ENCODE measurements at places on chromosomes 13 and 19.

DNA sequence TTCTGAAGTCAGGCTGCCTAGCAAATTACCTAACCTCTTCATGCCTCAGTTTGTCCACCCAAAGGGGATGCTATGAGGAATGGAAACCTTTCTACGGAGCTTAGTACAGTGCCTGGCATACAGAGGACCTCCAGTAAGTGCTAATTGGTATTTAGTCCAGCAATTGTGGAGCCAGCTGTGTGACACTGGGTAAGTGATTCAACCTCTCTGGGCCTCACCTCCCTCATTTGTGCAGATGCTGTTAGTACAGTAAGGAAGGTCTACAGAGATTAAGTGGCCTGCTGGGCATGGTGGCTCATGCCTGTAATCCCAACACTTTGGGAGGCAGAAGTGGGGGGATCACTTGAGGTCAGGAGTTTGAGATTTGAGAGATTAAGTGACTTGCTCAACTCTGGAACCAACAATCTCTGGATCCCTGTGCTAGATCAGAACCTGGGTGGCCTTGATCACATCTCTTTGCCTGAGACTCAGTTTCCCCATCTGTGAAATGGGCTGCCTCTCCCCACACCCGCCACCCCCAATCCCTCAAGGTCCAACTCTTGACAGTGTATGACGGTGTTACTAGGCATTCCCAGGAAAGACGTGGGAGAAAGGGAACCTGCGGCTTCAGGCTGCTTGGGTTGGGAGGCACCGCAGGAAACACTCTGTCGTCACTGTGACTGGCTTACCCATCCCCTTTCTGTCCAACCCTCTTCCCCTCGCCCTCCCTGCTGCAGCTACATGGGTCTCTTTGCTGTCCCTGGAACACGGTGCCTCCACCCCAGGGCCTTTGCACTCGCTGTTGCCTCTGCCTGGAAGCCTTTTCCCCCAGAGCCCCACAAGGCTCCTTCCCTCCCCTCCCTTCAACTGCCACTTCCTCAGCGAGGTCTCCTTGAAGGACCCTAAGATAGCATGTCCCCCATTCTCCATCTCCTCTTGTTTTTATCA lies 18.3 kb downstream of the PRKD2 start:
- no peak for DNase-seq

DNA sequence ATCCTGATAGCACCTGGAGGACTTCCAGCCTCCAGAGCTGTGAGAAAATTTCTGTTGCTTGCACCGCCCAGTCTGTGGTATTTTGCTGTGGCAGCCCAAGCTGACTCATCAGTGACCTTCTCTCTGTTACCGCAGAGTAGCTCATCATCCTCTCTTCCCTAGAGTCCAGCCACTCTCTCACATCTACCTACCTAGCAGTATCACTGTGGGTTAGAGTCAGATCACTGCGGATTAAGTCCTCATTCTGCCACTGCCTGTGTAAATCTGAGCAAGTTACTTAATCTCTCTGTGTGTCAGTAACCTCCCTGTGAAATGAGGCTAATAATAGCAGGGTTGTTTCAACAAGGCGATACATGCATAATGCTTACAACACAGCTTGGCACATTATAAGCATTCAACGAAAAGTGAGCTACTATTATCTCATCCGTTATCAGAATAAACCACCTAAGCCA lies 40.3 kb upstream of the USPL1 start:
- DNase-seq = no peak

DNA sequence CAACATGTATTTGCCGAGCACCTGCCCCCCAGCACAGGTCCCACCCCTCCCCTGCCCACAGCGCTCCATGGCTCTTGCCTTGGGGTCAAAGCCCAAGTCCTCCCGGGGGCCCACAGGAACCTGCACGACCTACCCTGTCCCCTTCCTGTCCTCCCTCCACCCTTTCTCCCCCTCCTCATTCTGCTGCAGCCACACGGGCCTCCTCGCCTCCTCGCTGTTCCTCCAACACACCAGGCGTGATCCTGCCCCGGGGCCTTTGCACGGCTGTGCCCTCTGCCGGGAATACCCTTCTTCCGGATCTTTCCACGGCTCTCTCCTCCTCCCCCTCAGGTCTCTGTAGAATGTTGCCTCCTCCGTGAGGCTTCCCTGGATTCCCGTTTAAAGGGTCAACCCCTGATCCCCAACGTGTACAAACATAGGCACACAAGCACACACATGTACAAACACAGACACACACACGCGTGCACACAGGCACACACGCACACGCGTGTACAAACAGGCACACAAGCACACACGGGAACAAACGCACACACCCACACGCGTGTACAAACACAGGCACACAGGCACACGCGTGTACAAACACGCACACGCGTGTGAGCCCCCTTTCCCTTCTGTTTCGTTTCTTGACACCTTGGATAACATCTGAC lies 2.8 kb downstream of the MADCAM1 start:
- DNase-seq = no peak

DNA sequence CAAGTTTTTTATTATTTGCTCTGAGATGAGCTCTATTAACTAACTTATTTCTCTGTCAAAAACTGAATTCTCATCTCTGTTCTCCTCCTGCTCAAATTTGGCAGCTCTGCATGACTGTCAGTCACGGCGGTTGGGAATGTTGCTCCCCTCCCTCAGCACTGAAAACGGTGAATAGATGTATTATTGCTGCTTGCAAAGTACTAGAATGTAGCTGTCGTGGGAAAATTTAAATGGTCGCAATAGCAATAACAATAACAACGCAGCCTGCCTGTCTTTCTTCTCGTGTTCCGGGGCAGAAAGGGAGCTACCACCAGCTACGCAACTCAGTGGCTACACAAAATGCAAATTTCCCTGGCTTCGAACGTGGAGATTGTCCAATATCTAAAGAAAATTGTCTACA lies 125.6 kb upstream of the FRY start:
- peak; percentile 22 for DNase-seq

GRCh38 chr19:39131255-39131755 lies 5.7 kb downstream of the PAK4 start:
- DNase-seq = no peak

- DNase-seq = peak; percentile 45
Measured at GRCh38 chr19:5621945-5622464, 571 bp downstream of the SAFB2 start.

DNA sequence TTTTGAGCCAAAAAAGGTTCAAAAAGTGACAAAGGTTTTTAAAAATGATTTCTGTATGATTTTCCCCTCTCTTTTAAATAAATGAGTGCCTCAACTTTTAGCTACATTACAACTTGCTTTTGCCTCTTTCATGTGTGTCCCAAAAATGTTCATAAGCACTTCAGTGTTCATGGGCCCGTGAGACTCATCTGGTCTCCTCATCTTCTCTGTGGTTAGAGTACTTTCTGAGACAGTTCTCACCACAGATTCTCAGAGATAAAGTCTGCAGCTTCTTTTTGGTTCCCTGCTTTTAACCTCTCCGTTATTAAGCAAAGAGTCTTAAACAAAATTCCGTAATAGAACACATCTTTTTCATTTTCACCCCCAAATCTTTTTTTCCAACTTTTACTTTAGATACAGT lies 156.9 kb downstream of the DLEU7 start:
- DNase-seq = no peak

- DNase-seq = no peak
Measured at GRCh38 chr19:15696654-15697194, 23.8 kb downstream of the CYP4F12 start.

DNA sequence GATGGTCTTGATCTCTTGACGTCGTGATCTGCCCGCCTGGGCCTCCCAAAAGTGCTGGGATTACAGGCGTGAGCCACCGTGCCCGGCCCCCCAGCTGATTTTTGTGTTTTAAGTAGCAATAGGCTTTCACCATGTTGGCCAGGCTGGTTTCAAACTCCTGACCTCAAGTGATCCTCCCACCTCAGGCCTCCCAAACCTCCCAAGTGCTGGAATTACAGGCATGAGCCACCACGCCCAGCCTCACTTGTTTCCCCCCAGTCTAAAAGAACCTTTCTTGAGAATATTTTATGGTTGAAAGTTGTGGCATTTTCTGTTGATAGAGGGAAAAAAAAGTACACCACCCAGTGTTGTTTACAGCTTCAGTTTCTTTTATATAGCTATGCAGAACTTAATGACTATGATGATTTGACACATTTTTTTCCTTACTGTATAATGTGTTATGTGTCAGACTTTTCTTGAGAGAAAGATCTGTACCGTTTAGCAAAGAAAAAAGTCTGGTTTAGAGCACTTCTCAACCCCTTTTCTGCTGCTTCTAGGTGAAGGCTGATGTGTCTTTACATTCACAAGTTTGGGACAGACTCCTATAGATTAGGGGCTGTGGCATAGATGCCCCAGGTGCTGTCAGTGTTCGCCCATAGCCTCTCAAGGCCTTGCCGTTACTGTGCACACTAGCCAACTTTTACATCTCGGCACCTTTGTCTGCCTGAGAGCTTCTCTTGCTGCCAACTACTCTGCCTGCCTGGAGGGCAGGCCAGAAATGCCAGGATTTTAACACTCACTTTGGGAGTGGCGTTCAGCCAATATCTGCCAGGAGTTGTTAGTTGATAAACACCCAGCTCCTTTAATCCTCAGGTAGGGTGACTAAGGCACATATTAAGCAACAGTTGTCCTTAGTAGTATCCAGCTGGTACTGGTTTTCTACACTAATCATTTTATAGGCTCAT lies 33.0 kb downstream of the KCTD4 start:
- DNase-seq = no peak

- peak; percentile 27 for DNase-seq
Measured at GRCh38 chr13:94479616-94480015, at the start of gene DCT. TSS of gene DCT (minus strand) at chr13:94479682. CDS start at chr13:94479255, 427 bp downstream.

GRCh38 chr19:1004803-1005664 lies 4.8 kb downstream of the GRIN3B start:
- DNase-seq = no peak

DNA sequence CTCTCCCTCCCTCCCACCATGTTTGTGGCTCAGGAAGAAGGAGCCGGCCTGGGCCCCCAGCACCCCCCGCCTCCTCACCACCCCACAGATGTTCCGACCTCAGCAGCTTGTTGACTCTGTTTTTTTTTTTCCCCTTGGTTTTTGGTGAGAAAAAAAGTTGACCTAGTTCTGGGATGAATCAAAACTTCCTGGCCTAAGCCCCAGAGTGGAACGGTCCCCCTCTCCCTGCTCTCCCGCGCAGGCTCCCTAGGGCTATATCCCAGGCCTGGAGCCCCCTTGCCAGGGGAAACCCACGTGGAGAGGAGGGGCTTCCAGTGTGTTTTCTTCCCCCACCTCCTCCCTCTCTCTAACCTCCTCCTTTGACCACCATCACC lies 4.0 kb downstream of the COL5A3 start:
- DNase-seq = no peak

GRCh38 chr13:111604097-111604496 lies 283.7 kb downstream of the TEX29 start:
- no peak for DNase-seq

DNA sequence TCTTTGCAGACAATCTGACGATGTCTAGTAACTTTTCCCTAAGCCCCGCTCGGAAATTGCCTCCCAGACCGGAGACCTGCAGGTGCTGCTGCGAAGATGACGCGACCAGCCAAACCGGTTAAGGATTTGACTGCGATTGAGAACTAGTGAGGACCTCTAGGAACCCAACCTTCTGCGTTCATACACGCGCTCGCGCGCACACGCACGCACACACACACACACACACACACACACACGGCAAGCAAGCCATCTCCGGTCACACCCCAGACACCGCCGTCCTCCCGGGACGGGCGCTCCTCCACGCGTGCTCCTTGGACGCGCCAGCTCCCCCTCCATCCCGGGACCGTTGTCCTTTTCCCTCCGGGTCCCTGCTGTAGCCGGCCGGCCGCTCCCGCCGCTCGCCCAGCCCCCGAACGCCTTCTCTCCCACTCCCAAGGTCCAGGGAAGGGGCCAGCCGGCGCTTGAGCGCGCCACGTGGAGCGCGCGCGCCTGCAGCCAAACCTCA lies 1.2 kb downstream of the TBC1D4 start:
- DNase-seq = peak; percentile 77

DNA sequence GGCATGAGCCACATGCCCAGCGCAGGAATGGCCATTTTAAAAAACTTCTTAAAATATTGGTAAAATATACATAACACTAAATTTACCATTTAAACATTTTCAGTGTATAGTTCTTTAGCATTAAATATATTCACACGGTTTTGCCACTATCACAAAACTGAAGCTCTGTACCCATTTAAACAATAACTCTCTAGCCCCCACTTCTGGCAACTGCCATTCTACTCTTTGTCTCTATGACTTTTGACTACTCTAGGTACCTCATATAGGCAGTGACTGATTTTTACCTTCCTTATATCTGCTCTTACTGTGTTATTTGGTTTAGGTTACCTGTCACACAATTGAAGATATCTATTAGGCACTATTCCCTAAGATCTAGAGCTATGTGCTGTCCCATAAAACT lies 2.3 kb upstream of the KBTBD7 start:
- DNase-seq = no peak

- peak; percentile 92 for DNase-seq
Measured at GRCh38 chr19:18417250-18418028, 1.8 kb upstream of the SSBP4 start.

GRCh38 chr19:56142897-56143434 lies 1.9 kb downstream of the ZNF444 start:
- no peak for DNase-seq

- DNase-seq = no peak
Measured at GRCh38 chr19:30160426-30160825, 211.8 kb upstream of the ZNF536 start.

DNA sequence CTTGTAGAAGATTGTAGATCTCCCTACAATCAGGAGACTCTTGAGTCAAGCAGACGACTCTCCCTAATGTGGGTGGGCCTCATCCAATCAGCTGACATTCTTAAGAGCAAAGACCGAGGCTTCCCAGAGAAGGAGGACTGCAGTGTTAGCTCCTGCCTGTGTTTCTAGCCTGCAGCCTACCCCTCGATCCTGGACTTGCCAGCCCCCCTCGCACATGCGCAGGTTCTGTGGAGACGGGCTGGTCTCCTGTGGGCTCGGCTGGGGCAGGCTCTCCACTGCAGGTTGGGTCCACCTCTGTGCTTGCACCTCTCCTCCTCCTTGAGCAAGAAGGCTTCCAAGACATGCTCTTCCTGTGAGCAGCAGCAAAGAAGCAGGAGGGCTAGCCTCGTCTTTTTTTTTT lies 185.2 kb upstream of the SOX1 start:
- no peak for DNase-seq

DNA sequence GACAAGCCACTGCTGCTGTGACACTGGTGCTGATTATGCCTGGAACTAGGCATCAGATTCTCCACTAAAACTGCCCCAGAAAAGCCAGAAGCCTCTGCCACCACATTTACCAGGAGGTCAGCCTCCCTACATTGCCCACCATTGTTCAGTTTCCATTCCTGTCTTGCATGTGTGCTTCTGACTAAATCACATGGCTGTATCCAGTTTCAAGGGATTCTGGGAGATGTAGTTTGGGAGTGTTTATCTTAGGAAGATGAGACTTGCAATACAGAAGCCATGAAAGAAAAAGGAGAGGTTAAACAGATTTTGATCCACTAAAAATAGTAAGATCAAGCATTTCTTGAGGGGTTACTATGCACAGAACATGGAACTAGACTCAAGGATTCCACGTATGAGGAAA lies 40.7 kb upstream of the SERPINE3 start:
- no peak for DNase-seq

DNA sequence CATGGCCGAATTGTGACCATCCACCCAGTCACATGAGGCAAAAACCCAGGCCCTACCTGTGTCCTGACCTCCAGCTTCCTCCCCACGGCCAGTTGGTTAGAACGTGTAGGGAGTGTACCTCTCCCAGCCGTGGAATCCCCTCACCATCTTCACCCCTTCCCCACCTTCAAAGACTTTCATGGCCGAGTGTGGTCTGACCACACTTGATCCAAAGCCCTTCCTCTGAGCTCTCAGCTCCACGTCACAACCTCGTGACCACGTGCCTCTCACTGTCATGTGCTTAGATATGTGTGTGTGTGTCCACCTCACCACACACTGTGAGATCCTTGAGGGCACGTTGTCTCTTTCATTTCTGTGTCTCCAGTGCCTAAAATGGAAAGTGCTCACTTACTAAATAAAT lies 48.6 kb upstream of the UBE2L5 start:
- DNase-seq = no peak
